Endodermal cell (in vitro differentiated cells): ENCODE measurements at places on chromosomes 16 and 17. TPM values are rescaled to one million over a fixed set of nuclear protein-coding genes. Genes with fewer than 3 reads are reported as not detected.

The OGFOD1 gene
- total RNA-seq: 29.2 to 55.9 TPM (median 54.3 TPM) in 3 replicates

DNA sequence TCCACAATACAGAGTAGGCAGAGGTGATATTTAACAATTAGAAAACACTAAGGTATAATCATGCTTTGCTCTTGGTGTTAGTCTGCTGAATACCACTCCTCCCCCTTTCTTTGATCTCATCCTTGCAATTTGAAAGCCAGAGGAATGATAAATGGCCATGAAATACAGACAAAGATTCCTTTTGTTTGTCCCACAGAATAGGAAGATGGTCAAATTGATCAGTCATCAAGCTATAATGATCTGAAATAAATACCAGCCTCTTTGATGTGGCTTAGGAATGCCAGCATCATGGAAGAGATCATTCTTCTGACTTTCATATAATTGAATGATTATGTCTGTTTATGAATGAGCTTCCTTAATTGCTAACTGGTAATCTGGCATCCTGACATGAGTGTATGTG, 1541.7 kb upstream of the CDH8 start:
- no peak overlapping the region for H3K27ac ChIP-seq
- no peaks in the 10 kb centered on the region for H3K27me3 ChIP-seq
- no peaks in the 10 kb centered on the region for H3K4me1 ChIP-seq
- no peaks in the 10 kb centered on the region for H3K36me3 ChIP-seq
- H3K4me3 ChIP-seq: no peak overlapping the region

DNA sequence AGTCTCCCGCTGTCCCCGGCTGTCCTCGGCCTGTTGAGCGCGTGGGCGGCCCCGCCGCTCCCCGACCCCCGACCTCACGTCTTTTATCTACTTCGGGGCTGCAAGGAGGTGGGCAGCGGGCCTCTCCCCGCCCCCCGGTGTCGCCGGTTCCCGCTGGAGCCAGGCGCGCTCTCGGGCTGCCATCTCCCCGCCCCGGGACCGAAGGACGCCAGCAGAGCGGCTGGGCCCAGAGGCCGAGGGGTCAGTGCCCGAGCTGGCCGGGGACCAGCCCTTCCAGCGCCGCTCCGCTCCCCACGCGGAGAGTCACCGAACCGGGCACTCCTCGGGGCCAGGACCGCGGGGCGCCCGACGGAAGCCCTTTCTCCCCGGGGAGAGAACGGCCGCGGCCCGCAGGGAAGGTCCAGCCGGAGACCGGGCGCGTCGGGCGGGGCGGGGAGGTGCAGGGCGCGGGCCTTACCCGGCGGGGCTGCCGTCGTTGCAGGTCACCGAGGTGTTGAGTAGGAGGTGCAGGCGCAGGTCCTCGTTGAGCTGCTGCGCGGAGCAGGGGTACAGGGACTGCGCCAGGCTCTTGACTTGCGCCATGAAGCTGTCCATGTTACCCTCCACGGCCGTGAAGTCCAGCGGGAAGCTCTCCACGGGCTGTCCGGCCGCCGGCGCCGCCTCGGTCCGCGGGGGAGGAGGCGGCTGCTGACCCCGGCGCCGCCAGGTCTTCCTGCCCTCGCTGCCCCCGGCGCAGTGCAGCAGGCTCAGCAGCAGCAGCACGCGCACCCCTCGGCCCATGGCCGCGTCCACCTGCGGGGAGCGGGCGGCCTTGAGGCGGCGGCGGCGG, 643 bp downstream of the NOTUM start:
- H3K27ac ChIP-seq: no peak overlapping the region
- H3K4me3 ChIP-seq: no peak overlapping the region
- H3K4me1 ChIP-seq: no peaks in the 10 kb centered on the region
- DNase-seq: peak; percentile 84
- H3K36me3 ChIP-seq: no peaks in the 10 kb centered on the region

The ARHGAP44 gene
- 12.4 and 14.2 TPM in 2 replicates for total RNA-seq

The PLXDC1 gene
- 6.4 and 9.0 TPM in 2 replicates for total RNA-seq

DNA sequence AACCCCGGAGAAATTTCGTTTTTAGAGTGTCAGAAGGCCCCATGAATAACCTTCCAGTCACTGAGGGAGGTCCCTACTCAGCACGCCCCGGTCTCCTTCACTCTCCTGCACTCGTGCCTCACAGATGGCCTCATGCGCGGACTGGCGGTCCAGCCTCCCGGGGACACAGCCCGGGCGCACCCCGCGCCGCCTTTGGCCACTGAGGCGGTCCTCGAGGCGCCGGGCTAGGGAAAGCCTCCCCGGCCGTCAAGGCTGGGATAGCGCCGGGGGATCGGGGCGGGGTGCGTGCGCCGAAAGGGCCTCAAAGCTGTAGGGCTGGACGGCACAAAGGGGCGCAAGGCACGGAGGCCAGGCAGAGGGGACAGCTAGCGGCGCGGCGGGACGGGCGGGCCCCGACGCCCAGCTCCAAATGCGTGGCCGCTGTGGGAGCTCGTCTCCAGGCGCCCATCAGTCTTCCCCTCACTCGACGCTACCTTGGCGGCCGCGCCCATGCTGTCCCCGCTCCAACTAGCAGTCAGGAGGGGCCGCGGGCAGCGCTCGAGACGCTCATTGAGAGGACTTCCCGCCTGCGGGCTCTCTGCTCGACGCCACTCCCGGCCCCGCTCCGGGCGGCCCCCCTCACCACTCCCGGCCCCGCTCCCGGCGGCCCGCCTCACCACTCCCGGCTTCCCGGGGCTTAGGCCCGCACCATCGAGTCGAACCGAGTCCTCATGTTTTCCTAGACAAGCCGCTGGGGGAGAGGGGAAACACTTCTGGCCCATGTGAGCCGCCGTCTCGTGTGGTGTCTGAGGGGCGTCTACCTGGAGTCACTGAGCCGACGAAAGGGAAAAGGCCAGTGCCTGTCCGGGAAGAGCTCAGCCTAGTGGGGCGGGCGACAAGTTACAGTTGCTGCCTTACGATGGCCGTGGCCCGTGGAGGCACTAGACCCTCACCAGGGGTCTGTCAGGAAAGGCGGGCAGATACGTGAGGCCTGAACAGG, at the start of gene USP6:
Gene USP6 (plus strand): TSS at position 360 of the 979 bp plus-strand sequence. CDS start 14,336 bp downstream, outside the sequence.
- H3K27ac ChIP-seq: no peak within 1 kb of the TSS
- peaks cover 13% of the 10 kb centered on the region for H3K36me3 ChIP-seq
- no peaks in the 10 kb centered on the region for H3K27me3 ChIP-seq

GRCh38 chr17:59723607-59724006, 16.2 kb downstream of the VMP1 start:
- no peak overlapping the region for H3K4me3 ChIP-seq
- DNase-seq: no peak
- no peak overlapping the region for H3K27ac ChIP-seq

The KRT33A gene
- total RNA-seq: not detected in 3 replicates

The OTOA gene
- 0.07 TPM in 1 of 2 replicates, not detected in the other for total RNA-seq

DNA sequence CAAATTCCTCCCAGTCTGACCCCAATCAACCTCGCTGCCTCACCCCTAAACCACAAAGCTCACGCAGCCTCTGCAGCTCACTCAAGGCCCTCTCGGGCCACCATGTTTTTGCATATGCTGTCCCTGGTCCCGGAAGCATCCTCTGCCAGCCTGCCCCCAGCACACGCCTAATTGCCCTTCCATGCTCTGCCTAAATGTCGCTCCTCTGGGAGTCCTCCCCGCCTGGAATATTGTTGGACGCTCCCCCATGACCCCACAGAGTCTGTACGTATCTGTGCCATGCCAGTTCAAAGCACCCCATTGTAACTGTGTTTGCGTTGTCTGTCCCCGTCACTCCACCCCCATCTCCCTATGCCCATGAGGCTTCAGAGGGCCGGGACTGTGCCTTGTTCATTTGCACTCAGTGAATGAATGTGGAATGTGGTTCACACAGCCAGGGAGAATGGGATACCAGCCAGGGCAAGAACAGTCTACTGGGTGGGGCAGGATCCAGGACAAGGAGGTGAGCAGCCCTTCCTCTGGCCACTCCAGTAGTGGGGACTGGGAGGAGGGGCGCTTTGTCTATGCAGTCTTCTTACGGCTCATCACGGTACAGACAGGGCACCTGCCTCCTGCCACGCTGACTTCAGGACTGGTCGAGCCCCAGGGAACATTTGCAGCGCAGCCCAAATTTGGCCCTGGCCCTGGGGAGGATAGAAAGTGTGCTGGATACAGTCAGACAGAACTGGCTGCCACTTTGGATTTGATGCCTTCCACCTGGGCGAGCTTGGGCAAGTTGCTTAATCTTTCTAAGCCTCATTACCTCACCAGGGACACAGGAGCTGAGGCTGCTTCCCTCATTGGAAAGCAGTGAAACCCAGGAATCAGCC, 48.5 kb downstream of the NOS2 start:
- no peak for DNase-seq
- no peaks in the 10 kb centered on the region for H3K36me3 ChIP-seq
- H3K4me1 ChIP-seq: no peaks in the 10 kb centered on the region
- H3K27ac ChIP-seq: no peak overlapping the region

- no peak overlapping the region for H3K4me3 ChIP-seq
- H3K27ac ChIP-seq: no peak overlapping the region
- H3K36me3 ChIP-seq: no peaks in the 10 kb centered on the region
- no peaks in the 10 kb centered on the region for H3K4me1 ChIP-seq
Observed at GRCh38 chr17:62994931-62995330, 28.9 kb downstream of the TANC2 start.

The MT3 gene
- total RNA-seq: 0.82 TPM in 1 of 3 replicates, not detected in the others

GRCh38 chr17:61821655-61822054, 41.7 kb downstream of the BRIP1 start:
- no peak overlapping the region for H3K4me3 ChIP-seq
- no peak overlapping the region for H3K27ac ChIP-seq
- no peaks in the 10 kb centered on the region for H3K27me3 ChIP-seq
- H3K4me1 ChIP-seq: no peaks in the 10 kb centered on the region
- H3K36me3 ChIP-seq: peaks cover 17% of the 10 kb centered on the region

The MIS12 gene
- total RNA-seq: 17.4 to 28.9 TPM (median 28.9 TPM) in 3 replicates

DNA sequence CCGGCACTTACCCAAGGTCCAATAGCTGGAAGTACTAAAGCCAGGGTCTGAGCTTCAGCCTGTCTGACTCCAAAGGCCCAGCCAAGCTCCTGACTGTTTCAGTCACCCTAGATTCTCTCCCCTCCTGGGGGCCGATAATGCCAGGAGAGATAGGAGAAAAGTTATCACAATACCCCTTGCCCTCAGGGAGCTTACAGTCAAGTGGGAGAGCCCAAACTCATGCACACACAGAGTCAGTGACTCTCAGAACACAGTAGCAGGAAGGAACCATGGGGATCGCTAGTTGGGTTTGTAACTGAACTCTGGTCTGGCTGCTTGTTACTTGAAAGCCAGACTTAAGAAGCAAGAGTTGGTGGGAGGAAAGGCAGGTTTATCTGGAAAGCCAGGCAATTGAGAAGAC, 14.9 kb downstream of the ZNF768 start:
- no peak overlapping the region for H3K4me3 ChIP-seq
- no peaks in the 10 kb centered on the region for H3K27me3 ChIP-seq

DNA sequence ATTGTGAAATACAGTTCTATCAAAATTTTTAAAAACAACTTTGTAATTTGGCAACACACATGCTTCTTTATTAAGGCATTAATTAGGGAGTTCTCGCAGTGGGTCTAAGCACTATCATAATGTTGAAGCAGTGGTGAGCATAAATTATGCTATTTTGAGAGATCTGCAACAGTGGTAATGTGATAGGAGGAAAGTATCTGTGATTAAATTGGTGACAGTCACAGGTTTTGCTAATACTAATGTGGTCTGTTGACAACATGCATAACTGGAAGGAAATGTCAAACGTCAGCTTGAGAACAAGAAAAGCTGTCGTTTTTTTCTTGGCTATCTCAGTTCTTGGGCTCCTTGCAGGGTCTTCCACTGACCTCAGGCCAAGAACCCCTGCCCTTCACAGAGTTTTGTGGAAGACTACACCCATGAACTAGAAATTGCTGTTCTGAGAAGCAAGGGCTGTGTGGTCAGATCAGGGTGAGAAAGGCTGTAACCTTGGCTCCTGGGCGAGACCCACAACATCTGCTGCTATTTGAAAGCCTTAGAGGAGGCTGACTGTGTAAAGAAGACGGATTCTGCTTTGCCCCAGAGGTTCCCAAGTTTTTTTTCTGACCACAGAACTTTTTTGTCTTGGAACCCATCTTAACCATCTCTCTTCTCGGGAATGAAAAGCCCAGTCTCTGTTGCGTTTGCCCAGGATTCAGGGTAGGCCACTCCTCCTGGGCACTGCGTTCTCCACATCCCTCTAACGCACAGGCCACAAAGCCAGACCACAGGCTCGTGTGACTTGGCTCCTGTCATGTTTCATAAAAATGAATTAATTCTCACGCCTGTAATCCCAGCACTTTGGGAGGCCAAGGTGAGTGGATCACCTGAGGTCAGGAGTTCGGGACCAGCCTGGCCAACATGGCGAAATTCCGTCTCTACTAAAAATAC, 13.9 kb downstream of the ATP2A1 start:
- H3K36me3 ChIP-seq: no peaks in the 10 kb centered on the region
- no peak for DNase-seq
- H3K27ac ChIP-seq: no peak overlapping the region
- H3K4me3 ChIP-seq: no peak overlapping the region
- no peaks in the 10 kb centered on the region for H3K27me3 ChIP-seq

GRCh38 chr17:63881935-63882601, at the start of gene GH2:
Gene GH2, minus strand, starts transcription at chr17:63881944. Its CDS starts 143 bp downstream, at chr17:63881801.
- H3K4me1 ChIP-seq: no peaks in the 10 kb centered on the region
- H3K27ac ChIP-seq: no peak within 1 kb of the TSS
- no peaks in the 10 kb centered on the region for H3K27me3 ChIP-seq
- no peaks in the 10 kb centered on the region for H3K36me3 ChIP-seq

DNA sequence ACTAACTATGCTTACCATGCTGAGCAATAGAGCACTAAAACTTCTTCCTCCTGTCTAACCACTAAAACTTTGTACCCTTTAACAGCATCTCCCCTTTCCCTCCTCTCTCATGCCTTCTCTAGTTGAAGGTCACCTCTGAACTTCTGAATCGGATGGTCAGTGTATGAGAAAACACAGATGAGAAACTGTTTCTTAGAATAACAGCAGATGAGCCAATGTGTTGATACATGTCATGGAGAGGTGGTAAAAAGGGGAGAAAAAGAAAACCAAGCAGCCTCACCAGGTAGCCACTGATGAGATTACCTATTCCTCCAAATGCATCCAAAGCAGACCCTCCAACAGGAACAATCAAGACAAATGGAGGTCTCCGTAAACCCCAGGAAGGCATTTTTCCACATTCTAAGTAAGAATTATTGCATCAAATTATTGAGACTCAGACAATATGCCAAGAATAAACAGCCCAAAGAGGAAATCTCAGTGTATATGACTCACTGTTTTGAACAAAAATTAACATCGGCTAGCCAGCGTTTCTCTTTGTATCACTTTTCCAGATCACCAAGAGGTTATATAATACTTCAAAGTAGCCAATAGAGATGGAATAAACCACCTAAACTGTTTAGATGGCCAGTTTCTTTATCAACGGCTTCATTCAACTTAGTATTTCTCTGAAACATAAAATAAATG, 793.3 kb upstream of the SOX9 start:
- no peak overlapping the region for H3K4me3 ChIP-seq
- DNase-seq: no peak
- peaks cover 4% of the 10 kb centered on the region for H3K4me1 ChIP-seq

GRCh38 chr17:65181237-65182061, 44.3 kb downstream of the RGS9 start:
- no peak overlapping the region for H3K4me3 ChIP-seq
- H3K4me1 ChIP-seq: peaks cover 3% of the 10 kb centered on the region
- H3K36me3 ChIP-seq: no peaks in the 10 kb centered on the region
- no peak for DNase-seq

GRCh38 chr16:84942786-84943185, 68.5 kb downstream of the ZDHHC7 start:
- H3K36me3 ChIP-seq: no peaks in the 10 kb centered on the region
- H3K4me3 ChIP-seq: no peak overlapping the region
- no peaks in the 10 kb centered on the region for H3K4me1 ChIP-seq

The TNFRSF13B gene
- 1.6 TPM in 2 replicates for total RNA-seq

- no peak overlapping the region for H3K27ac ChIP-seq
- peak; percentile 92 for DNase-seq
- H3K4me1 ChIP-seq: no peaks in the 10 kb centered on the region
- H3K27me3 ChIP-seq: no peaks in the 10 kb centered on the region
- H3K36me3 ChIP-seq: peaks cover 16% of the 10 kb centered on the region
- H3K4me3 ChIP-seq: no peak overlapping the region
Observed at GRCh38 chr17:59004338-59005111, 102.2 kb downstream of the TRIM37 start.
